Breast epithelium (tissue), 4 donors: ENCODE measurements at places on chromosomes 4 and X. TPM values are rescaled to one million over a fixed set of nuclear protein-coding genes. Genes with fewer than 3 reads are reported as not detected.

DNA sequence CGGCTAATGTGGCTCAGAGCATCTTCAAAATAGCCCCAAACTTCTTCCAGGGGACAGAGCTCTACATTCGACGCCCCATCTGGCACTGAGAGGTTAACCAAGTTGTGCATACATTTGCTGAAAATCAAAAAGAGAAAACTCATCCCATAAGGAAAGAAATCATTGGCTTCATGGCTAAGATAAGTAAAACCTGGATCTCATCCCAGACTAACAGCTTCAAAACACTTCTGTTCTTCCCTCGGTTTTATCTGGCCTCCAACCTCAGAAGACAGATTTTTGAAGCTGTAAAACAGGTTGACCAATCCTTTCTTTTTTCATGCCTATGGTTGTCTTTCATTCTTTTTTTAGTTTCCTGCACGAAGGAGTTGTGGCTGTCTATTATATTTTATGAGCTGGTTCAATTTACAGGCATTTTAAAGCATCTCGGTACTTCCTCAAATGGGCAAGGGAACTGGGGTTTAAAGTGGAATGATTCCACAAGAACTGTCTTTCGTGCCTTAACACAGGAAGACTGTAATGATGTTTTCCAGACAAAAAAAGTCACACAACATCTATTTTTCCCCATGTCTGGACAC, 107.6 kb downstream of the DLG3 start:
- no peaks in the 10 kb centered on the region for H3K36me3 ChIP-seq
- DNase-seq = no peak
- H3K27ac ChIP-seq = no peak overlapping the region
- peaks cover 18% of the 10 kb centered on the region for H3K27me3 ChIP-seq

- peaks cover 76% of the 10 kb centered on the region for H3K27me3 ChIP-seq
- no peak for DNase-seq
- H3K4me1 ChIP-seq = no peaks in the 10 kb centered on the region
- no peaks in the 10 kb centered on the region for H3K36me3 ChIP-seq
These were observed 4.7 kb downstream of the NKX1-1 start for GRCh38 chr4:1401409-1402020.

GRCh38 chrX:16730450-16730849, 11.0 kb downstream of the SYAP1 start:
- H3K36me3 ChIP-seq = no peaks in the 10 kb centered on the region
- no peaks in the 10 kb centered on the region for H3K4me1 ChIP-seq
- H3K27ac ChIP-seq = no peak overlapping the region
- H3K4me3 ChIP-seq = no peak overlapping the region
- no peaks in the 10 kb centered on the region for H3K27me3 ChIP-seq

- H3K27me3 ChIP-seq = no peaks in the 10 kb centered on the region
- H3K27ac ChIP-seq = no peak overlapping the region
- no peaks in the 10 kb centered on the region for H3K4me1 ChIP-seq
- no peak overlapping the region for H3K4me3 ChIP-seq
These were observed 60.5 kb upstream of the MAGEE1 start for GRCh38 chrX:76366972-76367371.

- H3K27ac ChIP-seq = no peak overlapping the region
- no peaks in the 10 kb centered on the region for H3K4me1 ChIP-seq
- no peaks in the 10 kb centered on the region for H3K36me3 ChIP-seq
- no peak overlapping the region for H3K4me3 ChIP-seq
- H3K27me3 ChIP-seq = no peaks in the 10 kb centered on the region
- DNase-seq = no peak
These were observed 41.9 kb upstream of the PDGFRA start for GRCh38 chr4:54187148-54187547.

- H3K27ac ChIP-seq = no peak overlapping the region
- DNase-seq = no peak
- no peaks in the 10 kb centered on the region for H3K27me3 ChIP-seq
- H3K4me1 ChIP-seq = no peaks in the 10 kb centered on the region
- no peaks in the 10 kb centered on the region for H3K36me3 ChIP-seq
These were observed 233.9 kb upstream of the MAB21L2 start for GRCh38 chr4:150348079-150348478.

DNA sequence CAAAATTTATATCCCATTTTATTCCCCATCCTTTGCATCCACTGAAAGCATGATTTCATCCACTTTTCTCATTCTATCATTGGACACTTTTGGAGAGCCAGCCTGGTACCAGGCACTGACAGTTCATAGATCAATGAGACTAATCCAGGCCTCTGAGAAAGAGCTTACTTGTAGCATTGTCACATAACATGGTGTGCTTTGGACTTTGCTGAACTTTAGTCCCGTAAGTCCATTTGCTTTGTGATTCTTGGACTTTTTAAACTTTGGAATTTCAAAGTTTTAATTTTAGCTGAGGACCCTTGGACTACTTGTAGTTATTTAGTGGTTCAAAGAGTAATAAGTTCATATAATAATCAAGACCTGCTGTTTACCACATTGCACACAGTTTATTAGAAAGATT, 11.5 kb downstream of the LIAS start:
- H3K27me3 ChIP-seq = no peaks in the 10 kb centered on the region
- DNase-seq = no peak
- H3K36me3 ChIP-seq = no peaks in the 10 kb centered on the region
- no peak overlapping the region for H3K27ac ChIP-seq
- no peaks in the 10 kb centered on the region for H3K4me1 ChIP-seq

- H3K27me3 ChIP-seq = no peaks in the 10 kb centered on the region
- DNase-seq = no peak
- no peaks in the 10 kb centered on the region for H3K36me3 ChIP-seq
These were observed 24.3 kb downstream of the OTC start for GRCh38 chrX:38376747-38377146.

DNA sequence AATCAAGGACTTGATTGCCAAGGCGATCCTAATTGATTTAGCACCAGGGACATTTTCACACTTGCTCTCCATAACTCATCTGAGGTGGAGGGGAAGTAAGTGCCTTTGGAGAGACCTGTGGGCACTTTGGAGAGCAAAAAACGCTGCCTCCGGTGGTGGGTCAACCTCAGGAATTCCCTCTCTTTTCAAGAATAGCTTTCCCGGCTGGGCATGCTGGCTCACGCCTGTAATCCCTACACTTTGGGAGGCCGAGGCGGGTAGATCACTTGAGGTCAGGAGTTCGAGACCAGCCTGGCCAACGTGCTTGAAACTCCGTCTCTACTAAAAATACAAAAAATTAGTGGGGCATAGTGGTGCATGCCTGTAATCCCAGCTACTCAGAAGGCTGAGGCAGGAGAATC, 49.2 kb downstream of the PRPS1 start:
- H3K27me3 ChIP-seq = no peaks in the 10 kb centered on the region
- H3K27ac ChIP-seq = peak overlapping the region; percentile 99
- no peaks in the 10 kb centered on the region for H3K36me3 ChIP-seq
- no peak for DNase-seq
- peak overlapping the region; percentile 59 for H3K4me3 ChIP-seq
- H3K4me1 ChIP-seq = no peaks in the 10 kb centered on the region

DNA sequence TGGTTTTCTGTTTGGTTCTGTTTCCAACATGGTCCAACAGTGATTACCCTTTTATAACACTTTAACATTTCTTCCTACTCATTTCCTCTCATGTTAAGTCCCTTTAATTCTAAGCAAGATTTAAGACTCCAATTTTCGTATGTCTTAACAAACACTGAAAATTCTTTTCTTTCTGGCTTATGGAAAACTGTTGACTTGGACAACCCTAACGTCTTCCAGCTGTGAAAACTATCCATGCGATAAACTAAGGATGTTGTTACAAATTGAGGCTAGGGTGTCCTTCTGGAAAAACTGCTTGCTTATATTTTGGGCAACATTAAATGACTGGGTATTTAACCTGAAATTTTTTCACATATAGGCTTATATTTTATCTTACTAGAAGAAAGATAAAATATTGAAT, 33.9 kb upstream of the RTL3 start:
- no peaks in the 10 kb centered on the region for H3K36me3 ChIP-seq
- no peaks in the 10 kb centered on the region for H3K27me3 ChIP-seq
- no peak overlapping the region for H3K4me3 ChIP-seq
- H3K4me1 ChIP-seq = no peaks in the 10 kb centered on the region

GRCh38 chr4:39442998-39443397, 15.7 kb downstream of the RPL9 start:
- no peaks in the 10 kb centered on the region for H3K27me3 ChIP-seq
- no peaks in the 10 kb centered on the region for H3K4me1 ChIP-seq
- H3K4me3 ChIP-seq = no peak overlapping the region
- no peak overlapping the region for H3K27ac ChIP-seq
- H3K36me3 ChIP-seq = no peaks in the 10 kb centered on the region

DNA sequence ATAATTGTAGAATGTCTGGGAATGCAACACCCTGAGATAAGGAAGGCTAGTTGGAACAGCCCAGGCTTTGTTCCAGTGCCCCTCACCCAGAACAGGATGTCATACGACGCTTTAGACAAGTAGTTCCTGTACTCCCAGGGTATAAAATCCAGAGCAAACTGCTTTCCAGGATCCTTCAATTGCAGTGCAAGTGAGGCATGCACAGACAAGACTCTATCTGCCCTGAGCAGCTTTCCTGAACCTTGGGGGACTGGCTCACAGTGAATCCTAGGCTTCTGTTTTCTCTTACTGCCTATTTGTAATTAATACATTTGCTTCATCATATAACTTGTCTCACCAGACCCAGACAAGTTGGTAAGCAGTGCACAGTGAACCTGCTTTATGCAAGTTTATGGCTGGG, 48.4 kb upstream of the IL9R start:
- no peaks in the 10 kb centered on the region for H3K4me1 ChIP-seq
- no peak overlapping the region for H3K27ac ChIP-seq
- H3K36me3 ChIP-seq = no peaks in the 10 kb centered on the region
- H3K4me3 ChIP-seq = no peak overlapping the region

The HS3ST1 gene
- 1.6 TPM for total RNA-seq

The EMD gene
- 33.8 TPM for total RNA-seq

The TBL1X gene
- 24.6 TPM for total RNA-seq

The G3BP2 gene
- 86.2 TPM for total RNA-seq

The FGD1 gene
- 3.7 TPM for total RNA-seq

The ABCG2 gene
- 6.9 TPM for total RNA-seq

The WAS gene
- total RNA-seq = 2.3 TPM
